ENCODE measurements at places on chromosomes 1 and 21.

DNA sequence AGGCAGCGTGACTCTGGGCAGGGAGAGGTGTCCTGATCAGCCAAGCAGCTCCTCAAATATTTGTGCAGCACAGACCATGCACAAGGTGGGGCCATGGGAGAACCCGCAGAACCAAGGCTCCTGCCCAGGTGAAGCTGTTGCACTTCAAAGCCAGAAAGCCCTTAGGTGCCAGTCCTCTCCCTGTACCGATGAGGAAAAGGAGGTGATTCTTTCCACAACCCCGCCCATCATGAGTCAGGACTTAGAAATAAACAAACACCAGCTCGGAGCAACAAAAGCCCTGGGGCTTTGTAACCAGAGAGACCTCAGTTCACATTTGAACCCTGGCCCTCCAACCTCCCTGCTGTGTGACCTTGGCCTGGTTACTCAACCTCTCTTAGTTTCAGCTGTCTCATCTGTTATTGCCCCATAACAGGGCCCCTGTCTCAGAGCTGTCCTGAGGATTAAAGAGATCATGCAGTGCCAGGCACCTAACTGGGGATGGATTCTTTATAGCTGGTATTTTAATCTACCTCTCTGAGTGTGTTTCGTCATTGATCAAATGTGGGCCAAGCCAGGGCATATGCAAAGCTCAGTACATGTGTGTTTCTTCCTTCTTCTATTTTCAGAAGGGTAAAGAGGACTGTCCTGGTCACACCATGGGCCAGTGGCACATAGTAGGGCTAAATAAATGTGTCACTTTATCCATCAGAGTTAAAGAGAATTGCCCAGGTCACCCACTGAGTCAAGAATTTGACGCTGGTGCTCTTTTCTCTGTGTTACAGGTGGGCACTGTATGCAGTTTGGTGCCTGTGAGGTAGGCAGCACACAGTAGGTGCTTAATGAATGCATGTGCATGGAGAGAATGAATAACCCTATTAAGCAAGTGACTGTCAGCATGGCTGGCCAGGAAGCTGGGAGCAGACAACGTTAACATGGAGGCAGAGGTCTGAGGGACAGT lies 1.4 kb downstream of the LDLRAD1 start:
- no peak for DNase-seq

- no peak for DNase-seq
Observed at GRCh38 chr21:42567214-42567555, 53.5 kb downstream of the SLC37A1 start.

DNA sequence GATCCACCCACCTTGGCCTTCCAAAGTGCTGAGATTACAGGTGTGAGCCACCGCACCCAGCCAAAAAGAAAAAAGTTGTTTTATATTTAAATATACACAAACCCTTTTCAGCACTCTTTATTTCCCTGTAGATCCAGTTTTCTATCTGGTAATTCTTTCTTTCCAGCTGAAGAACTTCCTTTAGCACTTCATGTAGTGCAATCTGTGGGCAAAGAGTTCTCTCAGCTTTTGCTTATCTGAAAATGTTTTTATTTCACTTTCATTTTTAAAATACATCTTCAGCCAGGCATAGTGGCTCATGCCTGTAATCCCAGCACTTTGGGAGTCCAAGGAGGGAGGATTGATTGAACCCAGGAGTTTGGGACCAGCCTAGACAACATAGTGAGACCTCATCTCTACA lies 28.5 kb upstream of the HYI start:
- DNase-seq: no peak

GRCh38 chr1:155740995-155741394 lies 52.1 kb downstream of the DAP3 start:
- no peak for DNase-seq

- DNase-seq: no peak
Observed at GRCh38 chr1:48540587-48540986, 68.6 kb upstream of the SPATA6 start.

DNA sequence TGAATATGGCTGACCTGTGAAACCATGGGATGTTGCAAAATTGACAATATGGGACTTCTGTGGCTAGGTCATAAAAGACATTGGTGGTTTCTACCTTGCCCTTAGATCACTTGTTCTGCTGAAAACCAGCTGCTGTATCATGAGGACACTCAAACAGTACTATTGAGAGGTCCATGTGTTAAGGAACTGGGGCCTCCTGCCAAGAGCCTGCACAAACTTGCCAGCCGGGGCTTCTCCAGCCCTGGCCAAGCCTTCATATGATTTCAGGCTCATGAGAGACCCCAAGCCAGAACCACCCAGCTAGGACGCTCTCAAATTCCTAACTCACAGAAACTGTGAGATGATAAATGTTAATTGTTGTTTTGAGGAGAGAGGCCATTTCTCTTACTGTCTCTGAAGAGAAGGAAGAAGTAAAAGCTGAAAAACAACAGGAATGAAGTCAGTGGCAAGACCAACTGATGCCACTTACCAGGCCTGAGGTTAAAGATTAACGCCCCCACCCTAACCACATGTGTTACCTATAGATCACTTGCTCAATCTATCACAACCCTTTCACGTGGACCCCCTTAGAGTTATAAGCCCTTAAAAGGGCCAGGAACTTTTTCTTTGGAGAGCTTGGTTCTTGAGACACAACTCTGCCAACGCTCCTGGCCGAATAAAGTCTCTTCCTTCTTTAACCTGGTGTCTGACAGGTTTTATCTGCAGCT lies 3.9 kb upstream of the PITHD1 start:
- no peak for DNase-seq
